ENCODE measurements at places on chromosomes 7 and 10. TPM values are rescaled to one million over a fixed set of nuclear protein-coding genes. Genes with fewer than 3 reads are reported as not detected.

Gene C10orf67
- total RNA-seq, result 0.46 TPM

Gene KIN
- 18.0 TPM for total RNA-seq

DNA sequence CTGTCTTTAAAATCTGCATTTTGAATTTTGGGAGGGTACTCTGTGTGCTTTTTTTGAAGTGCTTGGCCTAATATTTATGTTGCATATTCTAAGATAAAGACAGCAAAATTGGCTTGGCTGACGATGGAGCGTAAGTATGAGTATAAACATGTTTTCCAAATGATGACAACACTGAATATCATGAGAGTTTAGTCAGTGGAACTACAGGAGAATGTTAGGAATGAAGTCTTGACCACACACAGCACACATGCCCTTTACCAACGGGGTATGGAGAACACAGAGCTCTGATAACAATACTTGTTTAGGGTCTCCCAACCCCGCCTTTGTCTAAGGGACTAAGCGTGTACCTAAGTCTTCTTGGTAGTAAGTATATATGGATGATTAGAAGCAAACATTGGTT lies 253.9 kb upstream of the FZD8 start:
- peak; percentile 63 for DNase-seq

GRCh38 chr7:128093614-128094570 lies 62.7 kb upstream of the LRRC4 start:
- DNase-seq, result peak; percentile 20

- DNase-seq, result peak; percentile 77
Observed at GRCh38 chr10:100345570-100346330, 1.3 kb upstream of the SCD start.

- no peak for DNase-seq
Observed at GRCh38 chr10:85917601-85918000, 449.0 kb downstream of the GRID1 start.

Gene PRRT4
- 0.62 TPM for total RNA-seq

GRCh38 chr10:74104480-74104879 lies 46.1 kb downstream of the AP3M1 start:
- no peak for DNase-seq

DNA sequence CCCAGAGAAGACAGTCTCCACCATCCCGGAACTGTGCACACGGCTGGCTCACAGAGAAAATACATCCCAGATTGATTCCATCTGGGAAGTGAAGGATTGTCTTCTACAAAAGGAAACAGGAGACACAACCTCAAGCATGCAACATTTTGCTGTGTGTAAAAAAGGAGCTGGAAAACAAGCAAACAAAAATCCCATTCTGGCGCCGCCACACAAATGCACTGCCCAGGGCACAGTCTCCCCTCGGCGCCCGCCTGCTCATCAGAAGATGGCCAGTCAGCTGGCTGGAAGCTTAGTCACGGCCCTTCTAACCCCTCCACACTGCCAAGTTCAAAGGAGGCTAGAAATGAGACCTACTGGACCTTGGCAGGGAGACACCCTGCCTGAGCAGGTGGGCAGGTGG lies 14.1 kb upstream of the CYTH3 start:
- no peak for DNase-seq

DNA sequence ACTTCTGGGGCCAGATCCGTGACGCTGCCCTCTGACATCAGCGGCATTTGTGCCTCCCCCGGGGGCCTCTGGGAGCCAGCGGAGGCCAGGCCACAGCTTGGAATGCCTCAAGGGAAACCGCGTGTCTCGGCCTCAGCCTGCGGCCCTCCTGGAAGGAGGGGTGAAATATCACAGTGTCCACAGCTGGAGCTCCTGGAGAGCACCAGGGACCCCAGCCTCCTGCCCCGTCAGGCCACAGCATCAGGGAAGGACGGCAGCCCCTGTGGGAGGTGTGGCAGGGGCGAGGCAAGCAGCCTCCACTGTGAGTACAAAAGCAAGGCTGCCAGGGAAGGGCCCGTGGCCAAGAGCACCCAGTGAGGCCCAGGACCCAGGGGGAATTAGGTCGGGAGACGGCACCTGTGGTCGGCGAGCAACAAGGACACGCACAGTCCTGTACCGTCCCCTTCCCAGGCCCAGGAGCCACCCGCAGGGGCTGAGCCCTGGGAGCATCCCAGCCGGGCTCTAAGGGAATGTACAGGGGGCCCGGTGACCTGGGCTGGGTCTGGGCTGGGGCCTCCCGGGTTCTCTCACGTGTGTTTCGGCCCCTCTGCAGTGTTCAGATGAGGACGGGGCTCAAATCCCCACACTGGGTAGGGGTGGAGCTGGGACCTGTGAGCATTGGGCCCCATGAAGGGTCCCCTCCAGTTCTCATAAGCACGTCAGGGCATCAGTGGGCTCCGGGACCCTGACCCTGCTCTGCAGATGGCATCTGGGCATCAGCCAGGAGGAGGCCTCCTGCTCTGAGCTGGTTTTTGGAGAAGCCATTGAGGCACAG lies 18.7 kb upstream of the KNDC1 start:
- no peak for DNase-seq

DNA sequence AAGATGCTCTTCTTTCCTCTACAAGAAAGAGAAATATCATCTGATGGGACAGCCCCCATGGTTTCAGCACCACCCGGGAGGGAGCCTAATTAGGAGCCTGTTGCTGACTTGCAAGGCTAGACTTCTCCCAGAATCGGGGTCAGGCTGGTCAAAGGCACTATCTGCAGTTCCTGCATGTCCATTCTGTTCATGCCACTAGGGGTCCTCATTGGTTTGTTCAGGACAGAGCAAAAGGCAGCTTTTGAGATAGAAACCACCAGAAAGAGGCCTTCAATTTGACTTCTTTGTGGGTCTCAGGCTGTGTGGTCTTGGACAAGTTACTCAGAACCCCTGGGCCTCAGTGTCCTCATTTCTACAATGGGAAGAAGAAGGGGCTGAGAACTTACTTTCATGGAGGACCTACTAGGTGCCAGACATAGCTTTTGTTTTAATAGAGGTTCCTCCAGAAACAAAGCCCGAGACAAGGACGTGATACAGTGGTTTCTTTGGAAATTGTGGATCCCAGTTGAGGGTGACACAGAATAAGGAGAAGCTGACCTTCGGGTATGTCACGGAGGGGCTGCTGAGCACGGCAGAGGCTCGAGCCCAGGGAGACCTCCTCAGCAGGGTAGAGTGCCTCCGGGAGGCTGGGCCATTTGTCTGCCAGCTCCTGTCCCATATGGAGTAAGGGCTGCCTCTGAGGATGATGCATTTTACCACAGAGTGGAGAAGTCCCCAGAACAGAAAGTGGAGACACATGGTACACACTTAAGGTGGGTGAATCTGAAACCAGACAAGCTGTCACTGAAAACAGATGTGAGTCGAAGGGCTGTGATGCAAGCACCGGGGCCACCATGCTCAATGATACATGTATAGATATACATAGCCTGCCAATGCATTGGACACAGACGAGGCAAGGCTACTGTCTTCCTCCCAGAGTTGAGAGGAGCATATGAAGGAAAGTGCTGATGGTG lies 33.1 kb upstream of the NEUROD6 start:
- DNase-seq, result peak; percentile 29

DNA sequence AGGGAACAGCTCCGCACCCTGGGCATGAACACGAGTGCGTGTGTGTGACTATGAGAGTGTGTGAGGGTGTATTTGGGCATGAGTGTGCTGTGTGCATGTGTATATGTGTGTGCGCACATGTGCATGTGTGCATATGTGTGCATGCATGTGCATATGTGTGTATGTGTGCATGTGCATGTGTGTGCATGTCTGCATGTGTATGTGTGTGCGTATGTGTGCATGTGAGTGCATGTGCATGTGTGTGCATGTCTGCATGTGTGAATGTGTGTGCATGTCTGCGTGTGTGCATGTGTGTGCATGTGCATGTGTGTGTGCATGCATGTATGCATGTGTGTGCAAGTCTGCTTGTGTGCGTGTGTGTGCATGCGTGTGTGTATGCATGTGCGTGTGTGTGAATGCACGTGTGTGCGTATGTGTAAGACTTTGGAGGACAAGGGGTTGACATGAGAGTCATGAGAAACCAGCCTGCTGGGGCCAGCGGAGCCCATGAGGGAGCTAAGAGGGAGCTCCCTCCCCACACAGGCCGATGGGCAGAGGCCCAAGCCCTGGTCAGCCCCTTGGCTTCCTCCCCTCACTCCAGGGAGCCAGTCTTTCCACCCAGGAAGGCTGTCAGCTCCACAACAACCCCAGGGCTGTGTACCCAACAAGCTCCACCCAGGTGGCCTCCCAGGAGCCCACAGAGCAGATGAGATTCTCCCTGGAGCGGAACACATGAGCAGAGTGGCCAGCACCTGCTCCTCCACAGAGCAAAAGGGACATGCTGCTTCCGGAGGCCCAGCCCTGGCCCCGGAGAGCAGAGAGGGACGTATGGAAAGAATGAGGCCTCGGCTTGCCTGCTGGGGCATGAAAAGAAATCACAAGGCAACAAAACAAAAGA lies 142.5 kb upstream of the PPP2R2D start:
- DNase-seq, result no peak

GRCh38 chr10:84634636-84635035 lies 306.2 kb downstream of the CCSER2 start:
- no peak for DNase-seq

GRCh38 chr7:67738958-67739357 lies 742.3 kb downstream of the TYW1 start:
- no peak for DNase-seq

DNA sequence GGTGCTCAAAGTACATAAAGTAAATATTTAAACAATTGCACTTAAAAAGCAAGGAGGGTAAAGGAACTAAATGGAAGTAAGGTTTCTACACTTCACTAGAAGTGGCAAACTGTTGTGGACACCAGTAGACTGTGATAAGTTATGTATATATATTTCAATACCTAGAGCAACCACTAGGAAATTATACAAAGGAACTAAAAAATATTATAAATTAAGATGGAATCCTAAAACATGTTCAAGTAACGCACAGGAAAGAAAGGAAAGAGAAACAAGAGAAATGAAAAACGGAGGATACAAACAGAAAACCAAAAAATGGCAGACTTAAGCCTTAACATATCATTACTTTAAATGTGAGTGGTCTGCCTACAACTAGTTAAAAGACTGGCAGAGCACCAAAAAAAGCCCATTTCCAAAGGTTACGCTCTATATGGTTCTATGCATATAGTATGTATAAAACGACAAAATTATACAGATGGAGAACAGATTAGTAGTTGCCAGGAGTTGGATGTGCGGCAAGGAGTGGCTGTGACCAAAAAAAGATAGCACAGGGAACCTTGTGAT lies 19.0 kb downstream of the VPS41 start:
- no peak for DNase-seq

Data from astrocyte (in vitro differentiated cells and primary cell).